ENCODE measurements at places on chromosomes 6 and 20. TPM values are rescaled to one million over a fixed set of nuclear protein-coding genes. Genes with fewer than 3 reads are reported as not detected.

DNA sequence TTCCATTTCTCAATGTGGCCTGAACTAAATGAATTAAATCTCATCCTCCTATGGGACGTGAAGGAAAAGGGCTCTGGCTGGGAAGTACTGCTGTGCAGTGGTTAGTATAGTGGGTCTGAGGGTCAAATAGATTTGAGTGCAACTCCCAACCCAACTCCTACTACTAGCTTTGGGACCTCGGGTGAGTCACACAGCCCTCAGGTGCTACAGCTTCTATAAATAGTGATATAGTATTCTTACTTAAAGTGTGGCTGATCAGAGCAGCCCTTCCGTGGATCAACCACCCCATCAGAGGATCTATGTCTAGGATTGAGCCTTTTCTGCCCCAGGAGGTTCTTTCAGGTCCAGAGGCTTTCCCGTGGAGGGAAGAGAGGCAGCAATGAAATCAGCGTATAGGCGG lies 904 bp upstream of the UST start:
- DNase-seq = no peak

Gene AVP
- not detected for total RNA-seq

DNA sequence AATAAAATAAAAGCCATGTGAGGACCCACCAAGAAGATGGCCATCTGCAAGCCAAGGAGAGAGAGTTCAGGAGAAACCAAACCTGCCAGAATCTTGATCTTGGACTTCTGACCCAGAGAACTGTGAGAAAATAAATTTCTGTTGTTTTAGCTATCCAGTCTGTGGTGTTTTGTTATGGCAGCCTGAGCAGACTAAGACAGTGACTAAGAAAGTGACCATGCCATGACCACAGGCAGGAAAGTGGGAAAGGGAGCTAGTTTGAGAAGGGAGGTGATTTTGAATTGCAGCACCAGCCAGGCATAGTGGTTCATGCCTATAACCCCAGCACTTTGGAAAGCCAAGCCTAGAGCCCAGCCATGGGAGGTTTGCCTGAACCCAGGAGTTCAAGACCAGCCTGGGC lies 21.9 kb upstream of the C6orf62 start:
- DNase-seq = no peak

DNA sequence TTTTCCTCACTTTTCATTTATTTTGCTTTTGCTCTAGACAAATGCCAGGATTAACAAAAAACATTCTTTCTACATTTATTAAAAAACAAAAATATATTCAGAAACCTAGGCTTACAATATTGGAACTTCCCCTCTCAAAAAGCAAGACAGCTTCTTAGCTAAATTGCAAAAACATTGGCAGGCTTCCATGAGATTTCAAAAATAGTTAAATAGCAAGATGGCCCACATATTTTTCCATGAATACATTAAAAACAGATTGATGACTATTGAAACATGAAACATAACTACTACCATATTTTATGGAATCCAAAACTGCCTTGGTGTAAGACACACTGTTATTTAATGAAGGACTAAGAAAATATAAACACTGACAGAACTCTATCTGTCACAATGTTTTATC lies 92.0 kb downstream of the LY86 start:
- no peak for DNase-seq

GRCh38 chr6:108807928-108808327 lies 40.3 kb upstream of the ARMC2 start:
- DNase-seq = no peak

- no peak for DNase-seq
Measured at GRCh38 chr6:115854866-115855665, 205.6 kb downstream of the FRK start.

- DNase-seq = no peak
Measured at GRCh38 chr6:68256391-68256790, 378.7 kb upstream of the ADGRB3 start.

- DNase-seq = no peak
Measured at GRCh38 chr20:20370094-20370575, 2.2 kb downstream of the INSM1 start.

Gene SOX18
- total RNA-seq = 1.9 TPM

Data from A172 (cell line).